Fibroblast of pulmonary artery (primary cell): ENCODE measurements at places on chromosomes 3 and 15.
A peak's percentile ranks its signal among the peaks of the same experiment; 100 is the strongest.

GRCh38 chr3:8503871-8504610, 2.4 kb downstream of the LMCD1 start:
- DNase-seq, result no peak

GRCh38 chr3:12479919-12480427, 4.3 kb upstream of the TSEN2 start:
- peak; percentile 75 for DNase-seq

DNA sequence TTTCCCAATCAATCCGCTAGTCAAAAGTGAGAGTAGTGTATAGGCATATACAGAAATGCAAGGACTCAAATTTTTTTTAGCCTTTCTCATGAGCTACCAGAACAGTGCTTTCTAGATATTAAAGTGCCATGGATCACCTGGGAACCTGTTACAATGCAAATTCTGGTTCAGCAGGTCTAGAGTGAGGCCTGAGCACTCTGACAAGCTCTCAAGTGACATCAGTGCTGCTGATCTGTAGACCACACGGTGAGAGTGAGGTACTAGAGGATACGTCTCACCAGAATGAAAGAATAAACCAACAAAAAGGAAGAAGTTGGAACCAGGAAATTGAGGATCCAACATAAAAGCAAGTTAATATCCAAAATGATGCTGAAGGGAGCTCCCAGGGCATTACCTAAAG, 16.0 kb upstream of the PLA2G4D start:
- no peak for DNase-seq

- DNase-seq, result no peak
These were observed 12.7 kb upstream of the MUC20 start for GRCh38 chr3:195708061-195708460.

GRCh38 chr3:150407051-150407807, 869 bp upstream of the TSC22D2 start:
- DNase-seq, result peak; percentile 57
